BJ (cell line): ENCODE measurements at places on chromosomes 6 and 20.
A peak's percentile ranks its signal among the peaks of the same experiment; 100 is the strongest.

GRCh38 chr6:40907198-40907701, 131.8 kb downstream of the UNC5CL start:
- DNase-seq = no peak

DNA sequence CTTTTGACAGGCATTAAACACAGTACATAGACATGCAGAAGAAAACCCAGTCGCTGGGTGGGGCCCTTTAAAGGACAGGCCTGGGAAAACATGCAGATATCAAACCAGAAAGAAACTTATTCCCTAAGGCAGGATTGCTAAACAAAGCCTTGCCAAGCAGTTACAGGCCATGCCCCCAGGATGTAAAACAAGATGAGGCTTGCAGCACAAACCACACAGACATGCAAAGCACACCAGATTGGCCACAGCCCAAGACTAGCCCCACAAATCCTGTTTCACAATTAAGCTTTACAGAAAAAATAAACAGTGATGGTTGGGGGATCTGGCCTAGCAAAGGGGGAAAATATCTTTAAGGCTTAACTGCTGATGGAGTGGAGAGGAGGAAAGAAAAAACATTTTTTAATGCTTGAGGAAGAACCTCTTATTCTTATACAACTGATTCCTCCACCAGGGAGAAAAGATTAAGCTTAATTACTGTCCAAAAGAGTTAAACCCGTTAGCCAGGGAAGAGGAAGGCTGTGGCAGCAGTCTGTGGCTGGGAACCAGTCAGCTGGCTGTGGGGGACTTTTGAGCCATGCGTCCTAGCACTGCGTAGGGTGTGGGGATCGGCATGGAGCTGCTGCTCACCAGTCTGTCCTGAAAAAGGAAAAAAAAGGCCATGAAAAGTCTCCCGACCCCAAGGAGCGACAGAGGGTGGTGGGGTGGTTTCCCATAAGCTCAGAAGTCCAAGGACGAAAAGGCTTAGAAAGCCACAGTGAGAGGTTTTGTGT, 28.4 kb downstream of the COL19A1 start:
- peak; percentile 68 for DNase-seq

GRCh38 chr6:163148451-163149278, 265.9 kb upstream of the QKI start:
- no peak for DNase-seq

- no peak for DNase-seq
Measured at GRCh38 chr6:44224029-44224964, 902 bp downstream of the SLC29A1 start.

DNA sequence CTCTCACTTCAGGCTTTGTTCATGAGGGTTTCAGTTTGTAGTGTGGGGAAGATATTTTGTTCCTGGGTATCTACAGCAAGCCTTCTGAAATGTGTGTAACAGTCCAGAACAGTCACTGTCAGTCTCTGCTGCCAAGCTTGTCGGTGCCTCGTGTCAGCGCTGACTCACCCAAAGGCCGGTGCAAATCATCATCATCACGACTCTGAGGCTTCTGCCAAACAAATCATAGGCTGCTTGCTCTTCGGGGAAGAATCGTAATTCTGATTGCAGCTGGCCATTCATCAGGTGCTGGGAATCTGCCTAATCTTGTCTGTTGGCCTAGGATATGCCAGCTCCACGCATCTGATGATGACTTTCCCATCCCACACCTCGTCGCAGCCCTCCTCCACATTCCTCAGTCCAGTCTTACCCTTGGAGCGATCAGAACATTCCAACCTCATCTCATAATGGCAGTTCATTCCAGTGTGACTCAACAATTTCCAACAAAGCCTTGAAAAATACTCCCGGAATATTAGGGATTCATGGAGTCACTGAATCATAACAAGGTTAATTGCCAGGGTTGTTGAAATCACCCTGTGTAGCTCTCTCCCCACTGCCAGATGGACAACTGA, 40.9 kb downstream of the ALDH8A1 start:
- peak; percentile 98 for DNase-seq

DNA sequence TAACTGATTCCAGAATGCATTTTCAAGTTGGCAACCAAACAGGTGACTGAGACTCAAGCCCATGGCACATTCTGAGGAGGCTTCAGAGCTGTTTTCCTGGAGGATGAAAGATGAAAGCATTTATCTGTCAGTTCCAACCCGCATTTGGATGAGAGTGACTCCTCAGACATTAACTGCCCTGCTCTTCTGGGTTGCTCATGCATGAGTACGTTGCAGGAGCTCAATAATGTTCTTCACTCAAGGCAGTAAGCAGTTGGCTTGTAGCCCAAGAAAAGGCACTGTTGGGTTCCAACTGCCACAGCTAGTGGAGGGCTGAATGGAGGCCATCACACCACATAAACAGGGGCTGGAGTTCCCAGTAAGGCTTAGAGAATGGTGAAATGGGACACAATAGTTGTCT, 155.3 kb downstream of the FUT9 start:
- DNase-seq = no peak

DNA sequence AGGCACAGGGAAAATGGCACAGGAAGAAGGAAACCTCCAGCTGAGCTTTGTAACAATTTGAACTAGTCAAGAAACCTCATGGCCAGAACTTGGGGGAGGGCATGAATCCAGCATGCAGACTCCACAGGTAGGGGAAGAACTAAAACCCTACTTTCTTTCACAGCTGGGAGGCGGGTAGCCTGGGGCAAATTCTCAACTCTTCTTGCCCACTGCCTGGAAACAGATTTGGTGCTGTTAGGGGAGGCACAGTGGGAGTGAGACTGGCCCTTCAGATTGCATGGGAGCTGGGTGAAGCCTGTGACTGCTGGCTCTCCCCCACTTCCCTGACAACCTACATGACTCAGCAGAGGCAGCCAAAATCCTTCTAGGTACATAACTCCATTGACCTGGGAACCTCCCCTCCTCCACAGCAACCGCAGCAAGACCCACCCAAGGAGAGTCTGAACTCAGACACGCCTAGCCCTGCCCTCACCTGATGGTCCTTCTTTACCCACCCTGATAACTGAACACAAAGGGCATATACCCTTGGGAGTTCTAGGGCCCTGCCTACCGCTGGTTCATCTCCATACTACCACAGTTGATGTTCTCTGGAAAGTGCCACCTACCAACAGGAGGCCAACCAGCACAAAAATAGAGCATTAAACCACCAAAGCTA, 37.2 kb upstream of the TRIM27 start:
- DNase-seq = no peak

GRCh38 chr20:57707849-57708693, 1.7 kb downstream of the PMEPA1 start:
- DNase-seq = no peak

DNA sequence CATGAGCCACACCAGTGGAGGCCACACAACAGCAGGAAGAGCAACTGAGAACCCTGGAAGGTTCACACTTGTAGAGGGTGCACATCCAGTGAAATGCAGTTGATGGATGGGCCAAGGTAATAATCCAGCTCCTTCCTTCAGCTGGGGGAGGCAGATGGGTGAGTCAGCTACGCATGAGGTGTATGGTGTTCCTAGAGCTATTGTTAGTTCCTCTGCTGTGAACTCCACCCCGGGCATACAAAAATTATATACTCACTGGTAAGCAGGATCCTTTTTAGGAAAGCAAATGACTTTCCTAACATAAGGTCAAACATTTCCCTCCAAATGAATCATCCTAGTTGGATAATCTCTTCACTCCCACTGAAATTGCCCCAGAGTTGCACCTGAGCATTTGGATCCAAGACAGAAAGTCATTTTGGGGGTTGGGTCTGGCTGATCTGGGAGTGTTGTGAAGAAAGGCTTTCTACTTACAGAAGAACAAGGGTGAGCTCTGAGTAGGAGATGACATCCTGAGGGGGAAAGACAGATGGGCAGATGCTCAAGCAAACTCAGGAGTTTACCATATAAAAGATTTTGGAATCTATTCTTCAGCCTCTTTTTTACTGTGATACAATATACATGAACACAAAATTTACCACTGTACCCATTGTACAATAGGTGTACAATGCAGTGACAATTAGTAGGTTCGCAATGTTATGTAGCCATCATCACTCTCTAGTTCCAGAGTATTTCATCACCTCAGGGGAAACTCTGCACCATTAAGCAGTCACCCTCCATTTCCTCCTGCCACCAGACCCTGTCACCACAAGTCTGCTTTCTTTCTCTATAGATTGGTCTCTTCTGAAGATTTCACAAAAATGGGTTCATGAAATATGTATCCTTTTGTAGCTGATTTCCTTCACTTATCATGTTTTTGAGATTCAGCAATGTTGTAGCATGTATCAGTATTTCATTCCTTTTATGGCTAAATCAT, 11.1 kb downstream of the HLA-F start:
- DNase-seq = no peak

GRCh38 chr6:11947575-11947974, 64.5 kb upstream of the HIVEP1 start:
- no peak for DNase-seq

- no peak for DNase-seq
Measured at GRCh38 chr20:51542033-51542570, 417 bp downstream of the NFATC2 start.

DNA sequence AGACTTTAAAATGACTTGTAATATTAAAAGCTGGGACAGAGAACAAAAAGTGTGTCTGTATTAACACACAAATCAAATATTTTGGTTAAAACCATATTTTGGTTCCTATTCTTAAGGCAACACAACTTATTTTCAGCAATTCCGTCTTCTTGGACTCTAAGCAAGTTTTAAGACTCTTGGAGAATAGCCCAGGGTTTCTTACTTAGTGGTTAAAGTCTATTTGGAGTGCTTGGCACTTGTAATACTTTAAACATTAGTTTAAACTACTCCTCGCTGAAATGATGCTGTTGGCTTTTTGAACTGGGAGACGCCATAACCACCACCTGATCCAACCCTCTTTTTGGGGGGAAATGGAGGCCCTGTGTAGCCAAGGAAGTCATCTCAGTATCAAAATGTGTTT, 109.7 kb upstream of the GMDS start:
- no peak for DNase-seq

- no peak for DNase-seq
Measured at GRCh38 chr6:22888163-22888752, 318.9 kb downstream of the HDGFL1 start.

DNA sequence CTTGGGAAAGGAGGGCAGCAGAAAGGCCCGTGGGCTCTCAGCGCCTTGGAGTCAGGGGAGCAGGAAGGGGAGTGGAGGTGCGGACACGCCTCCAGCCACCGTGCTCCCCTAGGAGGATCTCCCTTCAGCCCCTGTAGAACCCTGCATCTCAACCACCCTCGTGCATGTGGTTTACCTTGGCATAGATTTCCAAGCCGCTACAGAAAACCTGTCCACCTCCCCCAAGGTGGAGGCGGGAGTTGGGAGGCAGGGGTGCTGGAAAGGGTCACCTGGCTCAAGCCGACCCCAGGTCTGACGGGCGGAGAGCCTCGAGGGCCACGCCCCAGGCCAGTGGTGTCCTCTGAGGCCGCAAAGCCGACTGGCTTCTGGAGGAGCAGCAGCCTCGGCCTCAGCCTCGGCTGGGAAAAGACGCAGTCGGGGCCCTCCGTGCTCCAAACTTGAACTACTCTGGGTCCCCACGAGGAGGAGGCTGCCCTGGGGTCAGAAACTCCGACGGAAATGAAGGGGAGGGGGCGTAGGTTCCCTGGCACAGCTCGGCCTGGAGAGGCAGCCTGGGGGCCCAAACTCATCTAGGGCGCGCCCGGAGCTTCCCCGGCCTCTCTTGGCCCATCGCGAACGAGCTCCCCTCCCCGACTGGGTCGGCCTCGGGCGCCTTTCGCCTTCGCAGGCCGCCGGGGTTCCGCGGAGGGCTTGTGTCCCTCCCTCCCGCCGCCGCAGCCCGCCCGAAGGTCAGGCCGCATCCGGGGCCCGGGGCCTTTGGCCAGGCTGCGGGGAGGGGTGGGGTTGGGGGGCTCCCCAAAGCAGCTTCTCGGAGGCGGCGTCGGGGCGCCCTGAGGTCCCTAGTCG, 6.3 kb upstream of the FOXF2 start:
- DNase-seq = no peak

- DNase-seq = no peak
Measured at GRCh38 chr6:44008821-44009370, 118.4 kb downstream of the MRPL14 start.

- no peak for DNase-seq
Measured at GRCh38 chr6:139474145-139475108, 100.0 kb upstream of the CITED2 start.

GRCh38 chr6:41157323-41157722, 3.2 kb upstream of the TREML1 start:
- no peak for DNase-seq

DNA sequence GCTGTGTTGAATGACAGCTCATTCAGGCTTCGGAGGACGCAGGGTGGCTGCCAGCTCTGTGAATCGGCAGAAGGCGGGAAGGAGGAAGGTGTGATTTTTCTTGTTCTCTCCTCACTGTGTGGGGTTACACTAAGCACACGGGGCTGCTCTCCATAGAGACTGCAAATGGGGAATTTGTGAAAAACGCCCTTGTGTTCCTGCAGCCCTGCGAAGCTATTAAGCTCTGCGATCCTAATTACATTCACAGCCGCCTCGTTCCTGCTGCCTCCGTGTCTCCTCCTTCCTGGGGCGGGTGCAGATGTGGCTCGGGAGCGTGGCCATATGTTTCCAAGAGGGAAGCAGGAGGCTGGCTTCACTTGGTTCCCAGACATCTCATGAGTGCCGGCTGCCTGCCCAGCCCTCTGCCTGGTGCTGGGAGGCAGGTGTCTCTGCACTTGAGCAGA, 124.0 kb downstream of the TOX2 start:
- DNase-seq = no peak

DNA sequence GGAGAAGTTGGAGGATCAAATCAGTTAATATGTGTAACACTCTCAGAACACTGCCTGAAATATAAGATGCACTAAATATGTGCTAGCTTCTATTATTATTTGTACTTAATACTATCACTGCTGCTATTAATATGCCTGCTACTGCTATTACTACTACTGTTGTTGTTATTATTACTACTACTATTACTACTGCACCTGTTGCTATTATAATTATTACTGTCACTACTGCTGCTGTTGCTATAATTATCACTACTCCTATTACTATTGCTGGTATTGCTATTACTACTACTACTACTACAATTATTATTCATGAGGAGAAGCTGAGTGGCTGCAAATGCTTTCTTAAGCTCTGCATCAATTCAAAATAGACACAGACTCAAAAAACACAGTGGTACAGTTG, 16.7 kb upstream of the SSTR4 start:
- no peak for DNase-seq

- DNase-seq = no peak
Measured at GRCh38 chr6:62530985-62531384, 245.0 kb upstream of the KHDRBS2 start.

GRCh38 chr20:22512911-22513489, 71.4 kb downstream of the FOXA2 start:
- DNase-seq = no peak

GRCh38 chr6:126608681-126609080, 268.8 kb downstream of the CENPW start:
- DNase-seq = no peak

- no peak for DNase-seq
Measured at GRCh38 chr20:63179687-63180568, 36.0 kb downstream of the YTHDF1 start.

GRCh38 chr6:166343150-166343487, 774 bp upstream of the SFT2D1 start:
- no peak for DNase-seq

DNA sequence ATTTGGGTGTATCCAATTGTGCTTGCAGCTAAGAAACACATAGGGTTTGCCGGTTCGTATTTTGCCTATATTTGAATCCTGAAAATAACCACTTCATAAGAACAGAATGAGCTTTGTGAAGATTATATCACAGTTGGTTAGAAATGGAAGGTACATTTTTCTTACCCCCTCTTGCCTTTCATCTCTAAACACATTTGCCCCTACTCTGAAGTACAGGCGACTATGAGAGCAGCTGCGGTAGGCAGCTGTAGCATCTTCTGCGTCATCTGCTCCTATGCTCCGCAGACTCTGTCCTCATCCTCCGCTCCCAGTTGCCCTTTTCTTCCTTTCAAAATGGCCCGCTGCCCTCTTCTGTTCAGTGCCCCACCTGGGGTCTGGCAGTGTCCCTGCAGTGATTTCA, 47.6 kb upstream of the REV3L start:
- DNase-seq = no peak
